Activated naive CD4-positive, alpha-beta T cell treated with anti-CD3 and anti-CD28 coated beads for 36 hours (primary cell): ENCODE measurements at places on chromosomes 6 and 20. TPM values are rescaled to one million over a fixed set of nuclear protein-coding genes. Genes with fewer than 3 reads are reported as not detected.

The SIRPD gene
- total RNA-seq: not detected

The OR2B3 gene
- total RNA-seq: not detected

The NHSL1 gene
- total RNA-seq: 1.1 TPM

The ZSWIM3 gene
- 3.7 TPM for total RNA-seq

The BEND3 gene
- 2.0 TPM for total RNA-seq

The XKR7 gene
- total RNA-seq: 0.02 TPM

The RAET1G gene
- not detected for total RNA-seq

The MROH8 gene
- total RNA-seq: 0.54 TPM

The DNAH8 gene
- total RNA-seq: 0.07 TPM

The WFDC5 gene
- total RNA-seq: not detected

The OR2B6 gene
- total RNA-seq: not detected

The DYNLT2 gene
- total RNA-seq: 3.1 TPM
